ENCODE measurements at places on chromosomes 13 and 19.

GRCh38 chr19:45955905-45956608, 17.6 kb downstream of the NOVA2 start:
- no peak for DNase-seq

DNA sequence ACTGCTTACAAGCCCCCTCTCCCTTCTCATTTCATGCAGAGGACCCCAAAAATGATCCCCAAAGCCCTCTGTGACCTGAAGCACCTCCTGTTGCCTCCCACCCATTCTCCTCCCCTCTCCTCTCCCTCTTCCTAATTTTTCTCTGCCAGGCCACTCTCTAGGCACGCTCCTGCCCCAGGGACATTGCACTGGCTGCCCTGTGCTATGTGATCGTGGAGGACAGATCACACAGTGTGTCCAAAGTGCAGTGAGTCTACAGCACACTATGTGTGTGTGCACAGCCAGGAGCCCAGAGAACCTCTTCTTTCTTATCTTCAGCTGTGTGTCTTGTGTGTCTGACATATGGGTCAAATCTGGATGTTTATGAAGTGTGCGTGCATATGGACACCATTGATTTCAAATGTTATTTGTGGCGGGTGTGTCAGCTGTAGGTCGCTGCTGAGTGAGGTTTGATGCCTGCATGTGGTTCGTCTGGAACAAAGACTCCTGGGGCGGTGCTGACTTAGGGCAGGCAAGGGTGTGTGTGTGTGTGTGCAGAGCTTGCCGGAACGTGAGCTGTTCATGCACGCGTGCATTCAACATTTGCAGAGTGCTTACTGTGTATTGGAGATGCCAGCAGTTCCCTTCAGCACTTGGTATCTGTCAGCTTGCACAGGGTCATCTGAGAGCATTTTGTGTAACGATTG, 2.1 kb upstream of the KLHL26 start:
- no peak for DNase-seq

DNA sequence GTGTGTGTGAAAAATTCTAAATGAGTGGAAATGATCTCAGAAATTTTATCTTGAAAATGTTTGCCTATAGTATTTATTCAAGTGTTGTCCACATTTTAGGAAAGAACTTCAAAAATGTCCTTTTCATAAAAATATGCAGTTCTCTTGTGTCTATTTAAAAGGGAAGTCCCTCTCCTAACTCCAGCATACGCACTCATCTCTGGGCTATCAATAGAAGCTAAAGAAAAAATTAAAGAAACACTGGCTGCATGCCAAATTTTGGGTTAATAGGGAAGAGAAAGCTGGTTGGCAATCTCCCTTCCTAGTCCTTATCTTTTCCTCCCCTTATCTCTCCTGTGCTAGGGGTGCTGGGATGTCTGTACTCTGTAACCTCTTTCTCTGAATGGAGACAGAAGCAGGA, 313.3 kb downstream of the ENOX1 start:
- no peak for DNase-seq

GRCh38 chr13:60619461-60619860, 222.4 kb downstream of the TDRD3 start:
- DNase-seq = no peak

DNA sequence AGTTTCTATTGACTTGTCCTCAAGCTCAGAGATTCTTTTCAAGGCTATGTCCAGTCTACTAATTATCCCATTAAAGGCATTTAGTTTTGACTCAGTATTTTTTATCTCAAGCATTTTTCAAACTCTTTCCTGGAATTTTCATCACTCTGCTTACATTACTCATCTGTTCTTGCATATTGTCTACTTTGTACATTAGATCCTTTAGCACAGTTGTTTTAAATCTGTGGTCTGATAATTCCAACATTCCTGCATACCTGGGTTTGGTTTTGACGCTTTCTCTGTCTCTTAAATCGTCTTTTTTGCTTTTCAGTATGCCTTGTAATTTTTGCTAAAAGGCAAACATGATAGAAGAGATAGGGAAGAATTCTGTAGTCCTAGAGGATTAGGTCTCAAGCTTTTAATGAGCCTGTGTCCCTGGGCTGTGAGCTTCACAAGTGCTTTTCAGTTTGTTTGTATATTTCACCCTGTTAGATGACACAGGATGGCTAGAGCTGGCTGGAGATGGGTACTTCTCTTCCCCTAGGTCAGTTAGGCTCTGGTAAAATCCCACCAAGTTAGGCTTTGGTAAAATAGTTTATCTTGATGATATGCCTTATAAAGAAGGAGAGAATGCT, 46.1 kb upstream of the GPC6 start:
- DNase-seq = no peak

DNA sequence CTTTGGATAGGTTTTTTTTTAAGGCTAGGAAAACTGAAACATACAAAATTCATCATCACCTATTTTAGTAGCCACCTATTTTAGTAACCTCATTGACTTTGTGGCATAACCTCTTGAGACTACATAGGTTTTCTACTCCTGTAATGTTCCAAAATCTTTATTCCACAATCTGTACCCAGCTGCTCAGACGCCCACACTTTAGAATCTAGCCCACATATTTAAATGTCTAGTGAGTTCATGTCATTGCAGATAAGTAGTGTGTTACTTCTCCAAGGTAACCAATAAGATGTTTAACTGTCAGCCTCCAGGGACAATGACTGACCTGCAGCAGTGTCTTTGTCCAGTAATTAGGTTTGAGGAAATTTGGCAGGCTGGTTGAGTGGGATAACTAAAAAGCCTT, 330.2 kb downstream of the MZT1 start:
- no peak for DNase-seq

GRCh38 chr13:94858856-94859255, 146.5 kb upstream of the SOX21 start:
- DNase-seq = no peak

DNA sequence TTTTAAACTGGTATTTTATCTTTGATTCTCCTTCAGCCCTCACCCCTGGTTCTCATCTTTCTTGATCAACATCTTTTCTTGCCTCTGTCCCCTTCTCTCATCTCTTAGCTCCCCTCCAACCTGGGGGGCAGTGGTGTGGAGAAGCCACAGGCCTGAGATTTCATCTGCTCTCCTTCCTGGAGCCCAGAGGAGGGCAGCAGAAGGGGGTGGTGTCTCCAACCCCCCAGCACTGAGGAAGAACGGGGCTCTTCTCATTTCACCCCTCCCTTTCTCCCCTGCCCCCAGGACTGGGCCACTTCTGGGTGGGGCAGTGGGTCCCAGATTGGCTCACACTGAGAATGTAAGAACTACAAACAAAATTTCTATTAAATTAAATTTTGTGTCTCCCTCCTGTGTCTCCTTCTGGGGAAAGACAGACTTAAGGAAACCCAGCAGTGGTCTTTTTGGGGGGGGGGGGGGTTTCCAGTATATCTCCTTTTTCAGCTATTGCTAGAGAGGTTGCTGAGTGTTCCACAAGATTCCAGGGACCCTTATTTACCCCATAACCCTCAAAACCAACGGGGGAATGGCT, 1.5 kb upstream of the RAD23A start:
- no peak for DNase-seq

DNA sequence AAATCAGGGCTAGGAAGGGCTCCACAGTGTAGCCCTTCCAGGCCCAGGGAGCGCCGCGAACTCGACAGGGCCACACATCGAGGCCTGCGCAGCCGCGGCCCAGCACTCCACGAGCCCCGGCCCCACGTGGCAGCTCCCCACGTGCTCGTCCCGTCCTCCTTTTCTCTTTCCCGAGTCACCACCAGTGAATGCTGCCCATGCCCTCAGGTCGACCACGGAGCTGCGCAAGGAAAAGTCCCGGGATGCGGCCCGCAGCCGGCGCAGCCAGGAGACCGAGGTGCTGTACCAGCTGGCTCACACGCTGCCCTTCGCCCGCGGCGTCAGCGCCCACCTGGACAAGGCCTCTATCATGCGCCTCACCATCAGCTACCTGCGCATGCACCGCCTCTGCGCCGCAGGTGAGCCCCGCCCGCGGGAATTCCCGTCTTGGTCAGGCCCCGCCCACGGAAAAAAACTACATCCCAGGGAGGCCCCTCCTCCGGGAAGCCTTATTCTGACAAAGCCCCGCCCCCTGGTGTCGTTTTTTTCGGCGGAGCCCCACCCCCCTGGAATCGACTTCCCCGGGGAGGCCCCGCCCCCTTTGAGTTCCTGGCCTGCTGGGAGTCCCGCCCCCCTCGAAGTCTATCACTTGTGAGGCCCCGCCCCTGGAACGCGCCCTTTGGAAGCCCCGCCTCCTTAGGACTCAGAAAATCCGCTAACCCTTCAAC, 7.0 kb downstream of the HIF3A start:
- DNase-seq = peak; percentile 21

DNA sequence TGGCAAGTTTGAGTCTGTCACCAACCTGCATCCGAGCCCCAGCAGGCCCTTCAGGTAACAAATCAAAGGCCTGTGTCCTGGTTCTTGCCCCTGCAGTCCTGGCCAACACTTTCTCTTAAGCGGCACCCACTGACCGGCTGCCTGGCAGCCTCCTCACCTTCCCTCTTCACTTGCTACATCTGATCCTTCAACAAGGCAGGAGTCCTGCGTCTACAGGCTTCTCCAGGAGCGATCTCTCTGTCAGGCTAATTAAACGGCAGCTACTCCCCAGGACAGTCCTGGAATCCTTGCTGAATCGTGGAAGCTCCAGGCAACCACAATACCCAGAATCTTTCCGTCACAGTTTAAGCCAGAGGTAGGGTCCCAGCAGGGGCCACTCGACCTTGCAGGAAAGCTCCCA, 41.1 kb upstream of the GAS6 start:
- no peak for DNase-seq

- no peak for DNase-seq
Observed at GRCh38 chr19:47730910-47731309, 14.4 kb upstream of the NOP53 start.

GRCh38 chr13:82477436-82477835, 1404.8 kb downstream of the SLITRK1 start:
- no peak for DNase-seq

DNA sequence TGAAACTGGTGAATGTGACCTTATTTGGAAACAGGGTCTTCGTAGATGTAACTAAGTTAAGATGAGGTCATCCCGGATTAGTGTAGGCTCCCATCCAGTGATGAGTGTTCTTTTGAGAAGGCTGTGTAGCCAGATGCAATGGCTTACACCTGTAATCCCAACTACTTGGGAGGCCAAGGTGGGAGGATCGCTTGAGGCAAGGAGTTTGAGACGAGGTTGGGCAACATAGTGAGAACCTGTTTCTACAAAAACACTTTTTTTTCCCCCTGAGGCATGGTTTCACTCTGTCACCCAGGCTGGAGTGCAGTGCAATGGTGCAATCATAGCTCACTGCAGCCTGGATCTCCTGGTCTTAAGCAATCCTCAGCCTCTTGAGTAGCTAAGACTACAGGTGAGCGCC, 36.4 kb downstream of the FBN3 start:
- DNase-seq = no peak

DNA sequence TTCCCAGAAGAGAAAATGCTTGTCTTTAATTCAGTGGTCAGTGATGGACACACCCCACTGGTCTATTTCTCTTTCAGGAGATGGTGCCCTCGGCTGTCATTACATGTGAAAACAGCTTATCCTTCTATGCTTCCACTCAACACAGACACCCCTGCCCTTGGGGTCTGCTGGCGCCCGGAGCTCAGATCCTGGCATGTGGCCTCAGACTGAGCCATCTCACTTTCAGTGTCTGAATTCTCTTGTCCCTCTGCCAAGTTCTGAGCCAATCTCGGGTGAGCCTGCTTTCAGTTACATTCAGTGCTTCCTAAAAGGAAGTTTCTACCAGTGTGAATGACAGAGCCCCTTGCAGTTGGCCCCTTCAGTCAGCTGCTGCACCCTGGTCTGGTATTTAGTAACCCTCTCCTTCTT, 293.6 kb downstream of the DNAJC15 start:
- no peak for DNase-seq

DNA sequence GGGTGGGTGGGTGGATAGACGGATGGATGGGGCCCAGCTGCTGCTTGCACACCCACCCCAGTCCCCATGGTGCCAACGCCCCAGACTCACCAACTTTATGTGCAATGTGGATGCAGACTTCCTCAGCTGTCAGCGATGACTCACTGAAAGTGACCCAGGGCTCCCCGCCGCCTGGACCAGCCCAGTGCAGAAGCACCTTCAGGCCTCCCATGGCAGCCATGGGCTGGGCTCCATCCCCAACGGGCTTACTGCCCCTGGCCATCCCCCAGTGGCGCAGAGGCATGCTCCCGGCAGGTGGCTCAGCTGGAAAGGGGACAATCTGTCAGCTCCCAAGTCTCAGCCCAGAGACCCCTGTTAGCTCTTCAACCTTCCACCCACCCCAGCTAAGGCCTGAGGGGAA, 2.2 kb downstream of the TYK2 start:
- DNase-seq = no peak

- no peak for DNase-seq
Observed at GRCh38 chr13:26539738-26540292, 17.7 kb upstream of the WASF3 start.

DNA sequence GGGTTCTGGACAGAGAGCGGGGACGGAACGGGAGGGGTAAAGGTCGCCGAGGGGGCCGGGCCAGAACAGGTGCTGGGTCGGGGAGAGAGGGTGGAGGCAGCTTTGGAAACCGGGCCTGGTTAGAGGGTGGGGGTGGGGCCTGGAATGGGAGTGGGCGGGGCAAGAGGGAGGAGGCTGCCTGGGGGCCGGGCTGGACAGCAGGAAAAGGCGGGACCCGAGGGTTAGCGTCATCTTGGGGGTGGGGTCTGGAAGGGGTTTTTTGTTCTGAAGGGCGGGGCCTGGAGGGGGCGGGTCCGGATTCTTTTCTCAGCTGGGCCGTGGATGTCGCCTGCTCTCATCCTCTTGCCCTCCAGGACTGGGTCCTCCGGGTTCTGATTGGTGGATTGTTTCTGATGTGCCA, 4.3 kb upstream of the ZNF813 start:
- peak; percentile 18 for DNase-seq

- DNase-seq = no peak
Observed at GRCh38 chr19:17719730-17720400, 585 bp downstream of the MAP1S start.

DNA sequence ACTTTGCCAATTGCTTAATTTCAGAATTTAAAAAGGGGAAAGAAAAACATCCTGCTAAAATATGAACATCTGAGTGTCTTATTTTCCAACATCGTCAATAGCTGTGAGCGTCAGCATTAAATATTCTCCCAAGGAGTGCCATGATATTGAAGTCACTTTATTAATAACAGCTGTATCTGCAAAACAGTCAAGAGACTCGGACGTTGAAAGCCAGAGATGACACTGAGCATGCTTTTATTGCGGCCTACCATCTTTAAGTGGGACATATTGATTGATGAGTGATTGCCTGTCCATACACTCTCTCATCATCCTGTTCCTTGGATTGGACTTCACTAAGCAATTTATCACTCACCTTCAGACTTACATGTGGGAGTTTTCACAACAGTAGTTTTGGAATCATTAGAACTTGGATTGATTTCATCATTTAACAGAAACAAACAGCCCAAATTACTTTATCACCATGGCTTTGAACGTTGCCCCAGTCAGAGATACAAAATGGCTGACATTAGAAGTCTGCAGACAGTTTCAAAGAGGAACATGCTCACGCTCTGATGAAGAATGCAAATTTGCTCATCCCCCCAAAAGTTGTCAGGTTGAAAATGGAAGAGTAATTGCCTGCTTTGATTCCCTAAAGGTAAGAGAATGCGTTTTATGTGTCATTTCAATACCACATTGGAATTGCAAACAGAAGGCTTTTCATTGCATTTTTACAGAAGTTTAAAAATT, 53.8 kb downstream of the MBNL2 start:
- DNase-seq = no peak

- no peak for DNase-seq
Observed at GRCh38 chr13:97127842-97128241, 94.3 kb upstream of the MBNL2 start.

GRCh38 chr19:13169769-13170168, 19.6 kb downstream of the IER2 start:
- no peak for DNase-seq
